ENCODE measurements at places on chromosomes 5 and 9.

- no peak for DNase-seq
Observed at GRCh38 chr9:126704157-126704891, 90.6 kb downstream of the LMX1B start.

- DNase-seq = no peak
Observed at GRCh38 chr5:31270396-31270795, 76.9 kb downstream of the CDH6 start.

GRCh38 chr5:159854916-159855315 is 61.4 kb upstream of the ADRA1B start:
- no peak for DNase-seq

- DNase-seq = no peak
Observed at GRCh38 chr9:95592931-95593330, 76.2 kb upstream of the PTCH1 start.

DNA sequence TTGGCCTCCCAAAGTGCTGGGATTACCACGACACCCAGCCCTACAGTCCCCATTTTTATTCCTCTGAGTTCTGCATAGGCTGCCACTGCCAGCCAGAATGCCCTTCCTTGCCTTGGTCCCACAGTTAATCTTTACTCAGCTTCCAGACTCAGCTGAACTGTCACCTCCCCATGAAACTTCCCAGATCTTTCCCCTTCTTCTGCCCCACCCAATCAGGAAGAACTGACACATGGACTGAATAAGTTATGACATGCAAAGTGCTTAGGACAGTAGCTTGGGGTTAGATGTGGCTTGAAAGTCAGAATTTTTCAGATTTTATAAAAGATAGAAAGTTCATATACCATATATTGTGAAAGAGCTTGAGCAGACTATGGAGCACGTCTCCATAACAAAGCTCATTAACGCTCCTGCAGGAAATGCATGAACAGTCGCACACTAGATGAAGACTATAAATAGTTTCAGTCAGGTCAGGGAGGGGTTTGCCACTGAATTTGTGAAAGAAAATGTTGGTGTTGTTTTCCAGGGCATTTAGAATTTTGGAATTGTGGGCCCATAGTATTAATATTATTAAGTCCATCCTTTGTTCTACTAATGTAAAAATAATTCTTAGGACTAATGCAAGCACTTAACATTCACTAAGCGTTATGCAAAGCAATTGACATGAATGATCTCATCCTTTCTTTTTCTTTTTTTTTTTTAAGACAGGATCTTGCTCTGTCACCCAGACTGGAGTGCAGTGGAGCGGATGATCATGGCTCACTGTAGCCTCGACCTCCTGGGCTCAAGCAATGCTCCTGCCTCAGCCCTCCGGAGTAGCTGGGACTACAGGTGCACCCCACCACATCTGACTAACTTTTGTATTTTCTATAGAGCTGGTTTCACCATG is 36.1 kb upstream of the DENND1A start:
- no peak for DNase-seq

- no peak for DNase-seq
Observed at GRCh38 chr9:92293075-92293354, 482 bp downstream of the IARS1 start.

DNA sequence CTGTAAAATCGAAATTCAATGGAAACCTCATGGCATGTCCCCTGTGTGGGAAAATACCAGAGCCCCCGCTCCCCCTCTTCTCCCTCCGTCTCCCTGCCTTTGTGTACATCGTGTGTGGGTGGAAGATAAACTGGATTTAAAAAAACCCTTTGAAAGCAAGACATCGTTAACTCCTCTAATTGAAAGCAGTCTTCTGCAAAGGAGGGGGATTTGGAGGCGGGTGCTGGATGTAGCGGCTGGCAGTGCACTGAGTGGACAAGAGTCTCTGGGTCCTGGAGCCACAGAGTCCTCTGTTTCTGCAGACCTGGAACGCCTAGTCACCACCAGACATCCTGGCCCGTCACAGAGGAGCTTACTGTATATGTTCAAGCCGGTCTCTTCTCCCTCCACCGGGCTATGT is 169.4 kb downstream of the PAPPA start:
- DNase-seq = no peak

GRCh38 chr5:123359454-123360200 is 63.6 kb downstream of the CEP120 start:
- DNase-seq = no peak

DNA sequence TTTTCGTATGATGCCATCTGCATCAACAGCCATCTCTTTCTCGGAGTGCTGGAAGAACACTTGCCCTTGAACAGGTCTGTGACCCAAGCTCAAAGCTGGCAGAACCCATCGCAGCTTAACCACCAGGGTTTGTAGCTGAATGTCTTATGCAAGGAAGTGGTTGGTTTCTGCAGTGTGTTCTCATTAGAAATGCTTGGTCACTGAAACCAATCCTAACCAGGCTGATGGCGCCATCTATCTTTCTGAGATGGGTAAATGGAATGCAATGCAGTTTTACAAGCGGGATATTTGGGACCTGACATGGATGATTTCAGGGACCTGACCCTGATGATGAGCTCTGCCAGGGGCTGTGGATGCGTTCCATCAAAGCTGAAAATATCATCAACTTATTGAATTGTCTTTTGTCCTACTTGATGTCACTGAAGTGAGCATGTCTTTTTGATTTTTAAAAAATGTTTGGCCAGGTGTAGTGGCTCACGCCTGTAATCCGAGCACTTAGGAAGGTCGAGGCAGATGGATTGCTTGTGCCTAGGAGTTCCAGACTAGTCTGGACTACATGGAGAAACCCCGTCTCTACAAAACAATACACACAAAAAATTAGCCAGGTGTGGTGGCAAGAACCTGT is 28.7 kb downstream of the DMRT3 start:
- DNase-seq = no peak

DNA sequence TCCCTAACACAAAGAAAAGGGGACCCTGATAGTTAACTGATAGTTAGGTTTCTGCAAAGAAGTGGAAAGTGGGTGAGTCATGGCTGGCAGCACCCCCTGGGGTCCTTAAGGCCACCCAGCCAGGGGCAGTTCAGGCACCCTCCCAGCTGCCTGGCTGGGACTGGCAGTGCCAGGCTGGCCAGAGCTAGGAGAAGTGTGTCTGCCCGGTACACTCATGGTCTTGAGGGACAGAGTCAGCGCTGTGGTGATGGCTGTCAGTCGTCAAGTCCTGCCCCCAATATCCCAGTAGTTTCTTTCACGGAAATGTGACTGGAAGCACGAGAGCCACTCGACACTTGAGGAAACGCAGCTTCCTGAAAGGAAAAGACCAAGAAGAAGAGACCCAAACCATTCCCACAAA is 22.3 kb upstream of the CNOT6 start:
- DNase-seq = no peak

- DNase-seq = peak; percentile 34
Observed at GRCh38 chr9:126514037-126514821, 99.5 kb upstream of the LMX1B start.

GRCh38 chr9:15965246-15965745 is 412.5 kb downstream of the CCDC171 start:
- no peak for DNase-seq

DNA sequence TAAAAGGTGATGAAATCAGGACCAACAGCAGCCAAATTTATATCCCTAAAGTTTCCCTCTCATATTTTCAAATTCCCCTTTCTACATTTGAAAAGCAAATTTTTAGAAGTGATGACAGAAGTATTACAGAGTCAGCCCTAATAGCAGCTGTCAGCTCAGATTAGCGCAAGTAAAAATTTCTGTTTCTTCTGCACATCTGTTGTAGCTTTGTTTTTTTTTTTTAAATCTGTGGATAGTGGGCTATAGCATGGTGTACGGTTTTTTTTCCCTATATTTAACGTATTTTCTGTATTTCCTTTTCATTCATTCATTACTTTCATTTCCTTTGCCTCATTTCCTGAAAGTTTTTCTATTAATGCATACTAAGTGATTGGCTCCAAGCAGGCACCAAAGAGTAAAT is 99.1 kb downstream of the MACIR start:
- no peak for DNase-seq

DNA sequence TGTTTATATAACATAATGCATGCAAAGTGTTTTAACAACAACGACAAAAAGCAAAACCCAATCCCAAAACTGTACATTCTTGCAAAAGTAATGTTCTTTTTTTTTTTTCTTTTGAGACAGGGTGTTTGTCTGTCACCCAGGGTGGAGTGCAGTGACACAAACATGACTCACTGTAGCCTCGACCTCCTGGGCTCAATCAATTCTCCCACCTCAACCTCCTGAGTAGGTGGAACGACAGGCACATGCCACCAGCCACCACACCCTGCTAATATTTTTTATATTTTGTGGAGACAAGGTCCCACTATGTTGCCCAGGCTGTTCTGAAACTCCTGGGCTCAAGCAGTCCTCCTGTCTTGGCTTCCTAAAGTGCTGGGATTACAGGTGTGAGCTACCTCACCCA is 13.6 kb upstream of the HAVCR1 start:
- no peak for DNase-seq

DNA sequence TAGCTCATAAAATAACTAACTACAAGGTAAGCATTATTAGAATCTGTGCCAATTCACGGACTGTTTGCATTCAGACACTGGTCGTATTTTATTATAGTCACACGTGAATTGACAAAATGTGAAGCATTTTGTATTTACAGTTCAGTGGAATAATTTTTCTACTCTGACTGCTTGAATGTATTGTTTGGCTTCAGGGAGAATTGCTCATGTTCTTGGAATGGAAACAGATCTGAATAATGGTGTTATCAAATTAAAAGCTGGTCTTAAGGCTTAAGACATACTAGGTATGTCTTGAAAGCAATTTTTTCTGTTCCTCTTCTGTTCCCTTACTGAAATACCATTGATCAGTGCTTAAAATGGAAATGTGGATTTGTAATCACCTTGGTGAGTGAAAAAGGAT is 543.7 kb upstream of the TLE4 start:
- DNase-seq = no peak

GRCh38 chr9:79742110-79742721 is 170.5 kb downstream of the TLE4 start:
- DNase-seq = no peak

DNA sequence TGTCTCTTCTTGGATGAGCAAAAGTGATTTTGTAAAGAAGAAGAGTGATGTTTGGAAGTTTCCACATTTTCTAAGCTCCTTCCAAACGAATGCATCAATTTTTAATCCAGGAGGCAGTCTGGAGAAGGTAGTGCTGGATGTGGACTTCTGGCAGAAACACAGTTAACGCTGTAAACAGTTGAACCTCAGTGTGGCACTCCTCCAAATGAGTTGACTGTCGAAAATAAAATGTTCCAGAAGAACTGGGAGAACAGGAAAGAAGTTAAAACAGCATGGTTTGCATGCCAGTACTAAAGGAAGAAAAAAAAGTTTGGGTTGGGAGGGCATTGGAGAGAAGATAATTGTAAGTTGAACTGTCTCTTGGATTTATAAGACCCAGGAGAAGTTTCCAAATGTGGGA is 6.5 kb downstream of the ZNF462 start:
- no peak for DNase-seq

DNA sequence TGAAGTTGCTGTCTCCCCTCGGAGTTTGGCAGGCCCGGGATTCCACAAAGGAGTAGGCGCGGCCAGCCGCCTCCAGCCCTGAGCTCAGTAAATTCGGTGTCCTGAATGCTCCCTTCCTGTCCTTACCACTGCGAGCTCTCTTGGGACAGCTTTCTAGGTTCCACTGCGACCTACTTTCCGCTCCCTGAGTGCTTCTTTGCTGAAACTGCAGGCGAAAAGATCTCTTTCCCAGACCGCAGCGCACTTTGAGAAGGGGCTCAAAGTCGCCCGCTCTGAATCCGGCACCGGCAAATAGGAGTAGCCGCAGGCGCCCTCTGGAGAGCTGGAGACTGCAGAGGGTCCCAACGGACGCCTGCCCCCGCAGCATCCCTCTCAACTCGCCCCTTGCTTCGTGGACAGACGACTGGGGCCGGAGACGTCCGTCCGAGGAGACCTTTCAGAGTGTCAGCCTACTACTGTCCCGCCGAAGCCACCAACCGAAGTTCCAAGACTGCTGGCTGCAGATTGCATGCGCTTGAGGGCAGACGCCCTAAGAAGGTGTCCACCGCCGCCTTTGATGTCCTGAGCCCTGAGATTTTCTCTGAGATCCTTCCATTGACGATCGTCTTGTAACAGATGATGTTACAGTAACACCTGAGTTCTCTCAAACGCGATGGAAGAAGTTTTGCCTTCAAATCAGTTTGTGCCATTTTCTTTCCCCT is 96.0 kb downstream of the ANXA2R start:
- no peak for DNase-seq

DNA sequence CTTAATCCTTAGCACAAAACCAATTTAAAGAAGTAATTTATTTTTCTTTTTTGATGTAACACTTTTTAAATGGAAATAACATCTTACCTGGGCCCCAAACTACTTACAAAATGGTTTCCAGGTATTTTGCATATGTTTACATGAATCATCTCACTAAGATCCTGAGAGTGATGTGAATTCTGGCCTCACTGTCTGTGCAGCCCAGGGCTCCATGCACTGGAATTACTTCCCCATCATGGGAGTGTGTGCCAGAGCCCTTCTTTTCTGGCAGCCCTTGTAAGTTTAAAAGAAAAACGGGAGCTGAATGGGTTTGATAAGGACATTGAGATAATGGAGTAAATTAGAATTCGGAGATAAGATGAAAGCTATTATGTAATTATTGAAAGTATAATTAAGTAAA is 12.2 kb upstream of the F2R start:
- DNase-seq = no peak

- DNase-seq = no peak
Observed at GRCh38 chr5:7221041-7221440, 174.9 kb upstream of the ADCY2 start.

GRCh38 chr5:169691471-169691870 is 54.4 kb downstream of the DOCK2 start:
- no peak for DNase-seq

- no peak for DNase-seq
Observed at GRCh38 chr5:84088996-84089395, 295.7 kb downstream of the EDIL3 start.

DNA sequence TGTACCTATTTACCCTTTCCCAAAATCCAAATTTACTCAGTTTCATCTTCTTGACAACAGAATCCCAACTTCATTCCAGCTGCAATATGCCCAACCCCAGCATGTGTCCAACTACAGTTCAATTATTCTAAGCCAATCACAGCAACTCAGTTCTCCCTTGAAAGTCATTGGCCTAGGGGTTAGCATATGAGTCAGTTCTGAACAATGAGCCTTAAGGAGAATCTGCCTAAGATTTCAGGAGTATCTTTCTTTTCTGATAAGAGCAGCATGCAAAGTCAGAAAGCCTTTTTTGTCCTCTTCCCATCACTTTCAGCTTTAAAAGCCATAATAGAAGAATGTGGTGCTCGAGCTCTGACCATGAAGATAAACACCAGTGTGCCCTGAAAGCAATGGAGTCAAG is 44.4 kb upstream of the RASGRF2 start:
- DNase-seq = no peak

DNA sequence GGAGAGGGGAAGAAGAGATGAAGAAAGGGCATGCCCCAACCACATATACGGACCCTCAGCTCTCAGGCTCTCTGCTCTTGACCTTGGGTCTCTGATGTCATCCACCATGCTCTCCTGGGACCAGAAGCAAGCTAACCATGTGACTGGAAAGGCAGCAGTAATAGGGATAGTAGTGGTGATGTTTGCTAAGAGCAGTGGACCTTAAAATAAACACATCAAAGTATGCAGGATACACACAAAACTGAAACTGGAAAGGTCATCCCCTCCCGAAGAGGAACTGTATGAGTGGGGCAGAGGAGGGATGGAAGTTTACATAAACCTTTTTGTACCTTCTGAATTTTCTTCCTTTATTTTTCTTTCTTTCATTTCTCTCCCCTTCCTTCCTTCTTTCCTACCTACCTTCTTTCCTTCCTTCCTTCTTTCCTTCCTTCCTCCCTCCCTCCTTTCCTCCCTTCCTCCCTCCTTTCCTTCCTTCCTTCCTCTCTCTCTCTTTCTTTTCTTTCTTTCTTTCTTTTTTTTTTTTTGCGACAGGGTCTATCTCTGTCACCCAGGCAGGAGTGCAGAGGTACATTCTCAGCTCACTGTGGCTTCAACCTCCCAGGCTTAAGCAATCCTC is 8.1 kb upstream of the PTPN3 start:
- no peak for DNase-seq

Measured in CD4-positive, CD25-positive, alpha-beta regulatory T cell (primary cell).